ENCODE measurements at places on chromosomes 7 and 10. TPM values are rescaled to one million over a fixed set of nuclear protein-coding genes. Genes with fewer than 3 reads are reported as not detected.

Gene MRLN
- not detected for total RNA-seq

Gene CYP2C19
- total RNA-seq: not detected

Gene CRTAC1
- 1.3 TPM for total RNA-seq

Gene MYO3A
- not detected for total RNA-seq

Gene HECW1
- total RNA-seq: not detected

Gene AMPH
- not detected for total RNA-seq

Gene CEP55
- total RNA-seq: 18.9 TPM

Gene PAX2
- total RNA-seq: 0.51 TPM

Gene EIF4H
- total RNA-seq: 481 TPM

Gene PTN
- under 0.01 TPM for total RNA-seq

Gene TRIM74
- 0.51 TPM for total RNA-seq

Gene ATP6V0E2
- total RNA-seq: 31.3 TPM

Gene PLA2G12B
- total RNA-seq: 0.09 TPM
